Activated CD4-positive, alpha-beta memory T cell treated with anti-CD3 and anti-CD28 coated beads for 36 hours (primary cell): ENCODE measurements at places on chromosomes 6 and 20. TPM values are rescaled to one million over a fixed set of nuclear protein-coding genes. Genes with fewer than 3 reads are reported as not detected.

DNAH8 gene
- total RNA-seq, result 0.02 TPM

PNPLA1 gene
- total RNA-seq, result not detected

CNR1 gene
- not detected for total RNA-seq

TBXT gene
- not detected for total RNA-seq

MACROD2 gene
- not detected for total RNA-seq

GPX5 gene
- not detected for total RNA-seq

KIAA0408 gene
- 6.0 TPM for total RNA-seq

DEFB124 gene
- not detected for total RNA-seq

- no peak overlapping the region for H3K27ac ChIP-seq
- H3K27me3 ChIP-seq, result no peaks in the 10 kb centered on the region
- H3K36me3 ChIP-seq, result no peaks in the 10 kb centered on the region
- H3K4me1 ChIP-seq, result peaks cover 25% of the 10 kb centered on the region
- DNase-seq, result no peak
These were observed 341.2 kb downstream of the CD83 start for GRCh38 chr6:14458669-14459266.

DNA sequence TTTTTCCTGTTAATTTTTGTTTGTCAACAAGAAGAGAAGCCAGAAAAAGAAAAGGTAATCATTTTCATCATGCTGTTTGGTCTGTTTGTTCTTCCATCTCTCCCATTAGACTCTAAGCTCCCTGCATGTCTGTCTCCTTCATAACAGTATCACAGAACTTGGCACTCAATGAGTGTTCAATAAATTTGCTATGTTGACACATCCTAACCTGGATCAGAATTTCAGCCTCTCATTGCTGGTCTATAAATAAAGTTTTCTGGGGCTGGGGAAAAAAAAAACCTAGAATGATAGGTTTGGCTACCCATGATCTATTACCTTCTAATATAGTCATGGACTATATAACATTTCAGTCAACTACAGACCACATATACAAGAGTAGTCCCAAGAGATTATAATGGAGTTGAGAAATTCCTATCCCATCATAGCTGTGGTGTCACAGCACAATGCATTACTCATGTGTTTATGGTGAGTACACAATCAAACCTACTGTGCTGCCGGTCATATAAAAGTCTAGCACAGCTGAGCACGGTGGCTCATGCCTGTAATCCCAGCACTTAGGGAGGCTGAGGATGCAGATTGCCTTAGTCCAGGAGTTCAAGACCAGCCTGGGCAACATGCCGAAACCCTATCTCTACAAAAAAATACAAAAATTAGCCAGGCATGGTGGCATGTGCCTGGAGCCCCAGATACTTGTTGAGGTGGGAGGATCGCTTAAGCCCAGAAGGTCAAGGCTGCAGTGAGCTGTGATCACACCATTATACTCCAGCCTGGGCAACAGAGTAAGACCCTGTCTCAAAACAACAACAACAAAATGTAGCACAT is 5.9 kb downstream of the NUDT3 start:
- H3K4me1 ChIP-seq, result peaks cover 23% of the 10 kb centered on the region
- H3K27ac ChIP-seq, result no peak overlapping the region
- no peaks in the 10 kb centered on the region for H3K27me3 ChIP-seq
- no peak for DNase-seq
- no peak overlapping the region for H3K4me3 ChIP-seq
- no peaks in the 10 kb centered on the region for H3K36me3 ChIP-seq

GRCh38 chr20:62200491-62201172 is 17.8 kb downstream of the MTG2 start:
- H3K27ac ChIP-seq, result no peak overlapping the region
- H3K4me3 ChIP-seq, result no peak overlapping the region
- H3K4me1 ChIP-seq, result no peaks in the 10 kb centered on the region
- no peak for DNase-seq

DNA sequence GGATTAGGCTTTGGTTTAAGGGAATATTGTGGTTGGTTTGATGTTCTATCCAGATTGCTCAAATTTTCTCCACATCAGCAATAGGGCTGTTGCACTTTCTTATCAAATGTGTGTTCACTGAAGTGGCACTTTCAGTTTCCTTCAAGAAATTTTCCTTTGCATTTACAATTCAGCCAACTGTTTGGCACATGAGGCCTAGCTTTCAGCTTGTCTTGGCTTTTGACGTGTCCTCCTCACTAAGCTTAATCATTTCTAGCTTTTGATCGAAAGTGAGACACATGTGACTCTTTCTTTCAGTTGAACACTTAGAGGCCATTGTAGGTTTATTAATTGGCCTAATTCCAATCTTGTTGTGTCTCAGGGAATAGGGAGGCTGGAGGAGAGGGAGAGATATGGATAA is 104.8 kb downstream of the FLRT3 start:
- H3K4me1 ChIP-seq, result no peaks in the 10 kb centered on the region
- no peaks in the 10 kb centered on the region for H3K36me3 ChIP-seq

DNA sequence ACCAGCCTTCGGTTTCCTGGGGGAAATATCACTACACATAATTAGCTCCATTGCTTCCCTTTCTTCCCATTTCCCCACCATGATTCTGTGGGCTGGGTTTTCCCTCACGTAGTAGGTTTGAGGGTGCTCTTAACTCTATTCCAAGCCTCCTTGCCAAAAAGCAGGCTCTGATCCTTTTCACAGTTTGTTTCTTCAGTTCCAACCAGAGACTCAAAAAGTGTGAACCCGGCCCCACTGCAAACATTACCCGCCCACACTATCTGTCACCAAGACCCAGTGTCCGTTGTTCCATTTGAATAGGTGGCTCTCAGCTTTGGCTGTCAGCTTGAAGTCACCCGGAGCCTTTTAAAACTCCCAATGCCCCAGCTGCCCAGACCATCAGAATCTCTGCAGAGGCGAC is 11.8 kb upstream of the NAA20 start:
- peaks cover 40% of the 10 kb centered on the region for H3K27me3 ChIP-seq
- no peaks in the 10 kb centered on the region for H3K36me3 ChIP-seq
- DNase-seq, result no peak
- no peak overlapping the region for H3K4me3 ChIP-seq

DNA sequence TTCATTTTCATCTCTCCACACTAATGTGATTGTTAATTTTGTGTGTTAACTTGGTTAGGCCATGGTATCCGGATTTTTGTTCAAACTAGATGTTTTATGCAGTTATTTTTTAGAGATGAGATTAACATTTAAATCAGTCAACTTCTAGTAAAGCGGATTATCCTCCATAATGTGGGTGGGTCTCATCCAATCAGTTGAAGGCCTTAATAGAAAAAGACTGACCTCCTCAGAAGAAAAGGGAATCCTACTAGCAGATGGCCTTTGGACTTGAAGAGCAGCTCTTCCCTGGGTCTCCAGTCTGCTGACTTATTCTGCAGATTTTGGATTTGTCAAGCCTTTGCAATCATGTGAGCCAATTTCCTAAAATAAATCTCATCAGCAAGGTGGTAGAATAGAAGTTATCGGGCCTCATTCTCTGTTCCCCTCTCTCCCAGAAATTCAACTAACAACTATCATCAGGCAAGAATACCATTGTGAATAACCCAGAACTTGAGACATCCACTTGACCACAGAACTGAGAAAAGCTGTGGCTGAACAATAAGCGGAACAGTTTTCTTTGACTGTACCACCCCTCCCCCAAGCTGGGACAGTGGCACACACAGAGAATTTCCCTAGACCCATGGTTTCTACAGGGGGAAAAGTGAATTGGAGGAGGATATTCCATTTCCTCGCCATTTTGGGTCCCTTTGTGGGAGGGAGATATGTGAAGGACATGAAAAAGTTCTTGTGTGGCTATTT is 323.0 kb downstream of the UTRN start:
- H3K4me1 ChIP-seq, result peaks cover 26% of the 10 kb centered on the region
- peaks cover 5% of the 10 kb centered on the region for H3K36me3 ChIP-seq
- no peak for DNase-seq
- H3K27ac ChIP-seq, result no peak overlapping the region

DNA sequence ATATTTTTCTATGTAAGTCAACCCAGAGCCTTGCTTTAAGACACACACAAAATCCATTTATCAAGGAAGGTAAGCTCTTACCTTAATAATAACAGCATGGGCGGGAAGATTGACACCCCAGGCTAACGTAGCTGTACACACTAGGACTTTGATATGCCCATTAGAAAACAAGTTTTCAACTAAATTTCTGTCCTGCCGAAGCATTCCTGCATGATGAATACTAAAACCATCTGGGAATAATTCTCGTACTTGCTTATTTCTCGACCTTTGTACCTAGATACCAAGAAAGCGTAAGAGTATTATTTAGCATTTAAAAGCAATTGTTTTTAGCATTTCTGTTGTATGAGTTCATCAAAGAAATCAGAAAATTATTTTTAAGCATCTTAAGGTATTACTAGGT is 197.5 kb upstream of the SIM1 start:
- H3K36me3 ChIP-seq, result peaks cover 7% of the 10 kb centered on the region
- H3K27me3 ChIP-seq, result no peaks in the 10 kb centered on the region
- H3K4me3 ChIP-seq, result no peak overlapping the region
- DNase-seq, result no peak

DNA sequence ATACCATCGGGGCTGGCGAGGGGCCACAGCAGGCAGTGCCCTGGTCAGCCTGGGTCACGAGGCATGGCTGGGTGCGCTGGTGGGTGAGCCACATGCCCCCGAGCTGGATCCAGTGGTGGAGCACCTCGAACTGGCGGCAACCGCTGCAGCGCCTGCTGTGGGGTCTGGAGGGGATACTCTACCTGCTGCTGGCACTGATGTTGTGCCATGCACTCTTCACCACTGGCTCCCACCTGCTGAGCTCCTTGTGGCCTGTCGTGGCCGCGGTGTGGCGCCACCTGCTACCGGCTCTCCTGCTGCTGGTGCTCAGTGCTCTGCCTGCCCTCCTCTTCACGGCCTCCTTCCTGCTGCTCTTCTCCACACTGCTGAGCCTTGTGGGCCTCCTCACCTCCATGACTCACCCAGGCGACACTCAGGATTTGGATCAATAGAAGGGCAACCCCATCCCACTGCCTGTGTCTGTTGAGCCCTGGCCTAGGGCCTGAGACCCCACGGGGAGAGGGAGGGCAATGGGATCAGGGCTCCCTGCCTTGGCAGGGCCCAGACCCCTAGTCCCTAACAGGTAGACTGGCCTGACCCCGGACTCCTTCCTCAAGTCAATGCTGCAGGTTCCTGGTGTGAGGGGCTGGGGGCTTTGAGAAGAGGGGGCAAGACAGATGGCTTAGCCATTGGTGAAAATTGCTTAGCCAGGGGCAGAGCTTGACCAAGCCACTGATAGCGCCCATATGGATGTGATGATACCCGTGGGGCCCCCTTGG is 598 bp downstream of the TMEM239 start:
- peak; percentile 48 for DNase-seq
- peaks cover 2% of the 10 kb centered on the region for H3K36me3 ChIP-seq
- H3K27ac ChIP-seq, result no peak overlapping the region
- H3K4me3 ChIP-seq, result no peak overlapping the region
- peaks cover 34% of the 10 kb centered on the region for H3K27me3 ChIP-seq

DNA sequence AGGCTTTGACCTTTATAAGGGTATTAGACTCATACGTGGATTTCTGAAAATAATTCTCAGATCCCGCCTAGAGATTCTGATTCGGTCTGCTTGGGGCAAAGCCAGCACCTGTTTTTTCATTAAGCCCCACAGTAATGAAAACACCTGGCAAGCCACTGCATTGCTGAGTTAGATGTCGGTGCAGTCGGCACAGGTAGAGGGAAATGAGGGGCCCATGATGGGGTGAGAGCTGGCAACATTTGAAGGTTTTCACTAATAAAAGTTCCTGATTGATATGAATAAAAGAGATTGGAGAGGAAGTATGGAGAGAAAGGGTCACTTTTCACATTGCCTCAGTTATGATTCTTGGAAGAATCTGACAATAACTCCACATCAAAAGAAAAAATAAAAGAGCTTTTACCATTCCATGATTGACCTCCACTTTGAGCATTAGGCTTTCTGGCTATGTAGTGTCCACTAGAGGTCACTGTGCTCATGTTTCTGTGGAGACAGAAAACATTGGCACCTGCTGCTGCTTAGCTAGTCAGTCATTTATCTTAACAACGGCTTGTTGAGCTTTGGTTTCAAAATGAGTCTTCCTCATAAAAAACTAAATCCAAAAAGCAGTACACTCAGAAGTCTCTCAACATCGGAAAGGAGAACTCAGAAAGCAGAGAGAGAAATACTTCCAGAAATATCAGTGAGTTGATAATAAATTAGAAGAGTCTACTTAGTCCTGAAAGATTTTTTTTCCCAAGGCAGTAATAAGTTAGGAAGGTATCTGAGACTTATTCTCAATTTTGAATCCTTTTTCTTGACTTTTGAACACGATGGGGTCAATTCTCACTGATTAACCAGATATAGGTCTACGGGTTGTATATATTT is 53.3 kb upstream of the KLHL31 start:
- peaks cover 5% of the 10 kb centered on the region for H3K4me1 ChIP-seq
- no peak overlapping the region for H3K4me3 ChIP-seq
- no peaks in the 10 kb centered on the region for H3K36me3 ChIP-seq
- peak; percentile 34 for DNase-seq
- H3K27me3 ChIP-seq, result peaks cover 13% of the 10 kb centered on the region

DNA sequence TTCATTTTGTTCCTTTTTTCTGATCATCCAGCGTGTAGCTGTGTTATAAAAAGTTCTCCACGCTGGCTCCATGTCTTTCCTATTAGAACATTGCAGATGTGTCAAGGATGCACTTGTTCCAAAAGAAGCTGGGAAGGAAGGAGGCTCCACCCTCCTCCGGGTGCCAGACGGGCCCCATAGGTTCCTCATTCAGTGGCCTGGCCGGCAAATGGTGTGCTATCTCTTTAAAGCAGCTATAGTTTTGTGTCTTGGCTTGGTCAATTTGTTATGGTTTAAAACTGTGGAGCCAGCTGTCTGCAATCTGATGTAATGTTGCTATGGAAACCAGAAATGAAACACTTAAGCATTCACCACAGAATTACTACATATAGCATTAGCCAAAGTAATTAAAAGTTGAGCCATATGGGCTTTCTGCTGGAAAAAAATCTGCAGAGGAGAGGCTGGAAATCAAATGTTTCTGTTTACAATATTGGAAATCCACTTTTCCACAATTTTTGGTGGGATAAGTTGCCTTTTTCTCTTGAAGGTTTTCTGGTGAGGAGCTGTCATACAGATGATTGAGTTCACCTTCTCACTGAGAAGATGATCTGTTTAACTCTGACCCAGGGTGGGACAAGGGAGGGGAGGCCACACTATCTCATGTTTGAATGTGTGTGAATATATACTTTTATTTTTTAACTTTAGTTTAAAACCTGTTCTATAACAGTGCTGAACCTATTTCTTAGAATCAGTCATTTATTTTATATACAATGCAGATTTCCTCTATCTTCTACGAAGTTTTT is 167.4 kb downstream of the SASH1 start:
- H3K36me3 ChIP-seq, result no peaks in the 10 kb centered on the region
- no peak overlapping the region for H3K27ac ChIP-seq

DNA sequence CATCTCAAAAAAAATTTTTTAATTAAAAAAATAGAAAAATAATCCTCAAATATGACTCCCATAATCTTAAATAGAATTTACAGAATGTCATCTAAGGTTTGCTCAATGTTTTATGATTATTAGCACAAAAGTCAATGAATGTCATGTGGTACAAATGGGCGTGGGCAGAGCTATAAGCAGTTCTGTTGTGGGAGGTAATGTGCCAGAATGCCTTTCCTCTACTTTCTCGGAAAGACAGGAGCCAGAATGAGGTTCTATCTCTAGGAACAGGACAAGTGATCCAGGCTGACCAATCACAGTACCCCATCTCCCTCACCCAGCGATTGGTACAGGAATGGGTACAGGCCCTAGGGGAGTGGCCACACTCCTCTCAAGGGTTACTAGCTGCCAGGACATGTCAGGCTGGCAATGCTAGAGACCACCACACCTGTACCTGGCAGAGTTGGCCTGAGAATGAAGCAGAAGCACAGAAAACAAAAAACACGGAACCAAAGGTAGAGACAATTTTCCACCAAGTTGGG is 15.1 kb downstream of the RALGAPA2 start:
- H3K27me3 ChIP-seq, result no peaks in the 10 kb centered on the region
- no peak overlapping the region for H3K27ac ChIP-seq
- no peak overlapping the region for H3K4me3 ChIP-seq
